ENCODE measurements at places on chromosomes 12 and 14.

DNA sequence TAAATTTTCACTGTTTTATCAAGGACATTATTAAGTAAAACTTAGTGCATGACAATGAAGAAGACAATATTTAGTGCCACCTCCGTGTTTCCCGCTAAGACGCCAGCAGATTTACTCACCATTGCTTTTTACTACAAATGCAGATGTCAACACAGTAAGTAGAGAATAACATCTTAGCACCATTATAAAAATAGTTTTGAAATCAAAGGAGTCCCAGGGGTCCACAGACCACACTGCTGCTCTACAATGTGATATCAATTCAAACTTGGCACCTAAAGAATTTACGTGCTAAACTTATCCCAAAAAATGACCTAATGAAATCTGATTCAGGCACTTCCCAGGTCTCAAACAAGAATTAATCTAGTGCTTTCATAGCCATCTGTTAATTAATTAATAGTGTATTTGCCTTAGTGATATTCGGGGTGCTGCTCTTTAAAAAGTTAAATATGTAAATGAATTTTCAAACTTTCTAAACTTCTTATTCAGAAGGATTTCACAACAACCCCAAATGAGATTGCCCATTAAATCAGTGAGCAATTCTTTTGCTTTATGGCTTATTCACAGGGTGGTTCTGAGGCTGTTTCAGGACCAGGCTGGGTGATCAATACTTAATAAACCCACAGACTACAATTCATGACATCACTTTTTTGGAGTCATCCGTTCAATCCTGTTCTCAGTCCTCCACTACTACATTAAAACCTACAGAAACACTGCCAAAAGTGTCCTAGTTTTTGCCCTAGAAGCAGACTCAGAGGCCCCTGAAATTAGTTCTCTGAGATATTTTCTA lies 161.3 kb upstream of the LMNTD1 start:
- no peak for DNase-seq

DNA sequence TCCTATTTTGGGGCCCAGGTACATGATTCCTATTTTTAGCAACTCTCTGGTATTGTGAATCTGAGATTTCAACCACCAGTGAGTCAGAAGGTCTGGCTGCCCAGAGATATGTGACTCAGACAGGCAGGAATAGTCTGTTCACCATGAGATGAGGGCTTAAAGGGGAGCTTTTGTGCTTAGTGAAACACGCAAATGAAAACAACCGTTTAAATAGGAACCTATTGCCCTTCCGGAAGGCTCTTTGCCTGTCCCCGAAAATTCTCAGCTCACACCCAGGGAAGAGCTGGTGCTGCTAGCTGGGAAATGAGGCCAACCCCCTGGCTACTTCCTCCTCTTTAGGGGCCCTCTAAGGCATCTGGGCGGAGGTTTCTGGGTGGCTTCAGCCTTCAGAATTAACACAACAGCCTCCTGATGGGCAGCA lies 283.6 kb downstream of the CACNA1C start:
- no peak for DNase-seq

- DNase-seq, result no peak
Observed at GRCh38 chr14:104676694-104677511, 12.5 kb upstream of the INF2 start.

DNA sequence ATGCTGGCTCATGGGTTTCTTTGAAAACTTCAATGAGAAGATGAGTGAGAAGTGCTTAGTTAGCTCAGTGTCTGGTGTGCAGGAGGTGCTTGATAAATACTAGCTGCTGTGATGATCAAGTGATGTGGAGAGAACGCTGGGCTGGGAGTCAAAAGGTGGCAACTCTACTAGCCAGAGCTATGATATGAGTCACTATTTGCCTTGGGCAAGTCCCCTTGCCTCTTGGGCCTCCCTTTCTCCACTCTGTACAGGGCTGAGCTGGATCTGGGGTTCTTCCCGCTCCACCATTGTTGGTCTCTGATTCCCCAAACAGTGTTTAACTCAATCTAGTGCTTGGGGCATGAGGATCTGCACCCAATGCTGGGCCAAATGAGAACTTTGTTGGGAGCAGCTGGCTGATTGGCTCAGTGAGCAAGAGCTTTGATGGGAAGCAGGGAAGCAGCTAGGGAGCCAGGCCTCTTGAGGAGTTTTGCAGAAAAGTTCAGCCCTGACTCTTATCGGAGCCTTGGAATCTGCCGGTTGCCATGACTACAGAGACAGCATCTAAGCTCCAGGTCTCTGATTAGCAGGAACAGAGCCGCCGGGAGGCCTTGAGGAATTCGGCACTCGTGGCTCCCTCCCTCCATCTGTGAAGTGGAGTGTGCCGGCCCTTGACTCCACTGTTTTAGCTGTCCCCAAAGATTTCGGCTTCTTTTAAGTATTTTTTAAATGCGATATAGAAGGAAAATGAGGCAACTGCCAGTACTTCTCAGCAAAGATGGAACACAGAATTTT lies 82.1 kb upstream of the HSPB8 start:
- DNase-seq, result no peak

- DNase-seq, result no peak
Observed at GRCh38 chr12:121518656-121519055, 62.2 kb downstream of the KDM2B start.

DNA sequence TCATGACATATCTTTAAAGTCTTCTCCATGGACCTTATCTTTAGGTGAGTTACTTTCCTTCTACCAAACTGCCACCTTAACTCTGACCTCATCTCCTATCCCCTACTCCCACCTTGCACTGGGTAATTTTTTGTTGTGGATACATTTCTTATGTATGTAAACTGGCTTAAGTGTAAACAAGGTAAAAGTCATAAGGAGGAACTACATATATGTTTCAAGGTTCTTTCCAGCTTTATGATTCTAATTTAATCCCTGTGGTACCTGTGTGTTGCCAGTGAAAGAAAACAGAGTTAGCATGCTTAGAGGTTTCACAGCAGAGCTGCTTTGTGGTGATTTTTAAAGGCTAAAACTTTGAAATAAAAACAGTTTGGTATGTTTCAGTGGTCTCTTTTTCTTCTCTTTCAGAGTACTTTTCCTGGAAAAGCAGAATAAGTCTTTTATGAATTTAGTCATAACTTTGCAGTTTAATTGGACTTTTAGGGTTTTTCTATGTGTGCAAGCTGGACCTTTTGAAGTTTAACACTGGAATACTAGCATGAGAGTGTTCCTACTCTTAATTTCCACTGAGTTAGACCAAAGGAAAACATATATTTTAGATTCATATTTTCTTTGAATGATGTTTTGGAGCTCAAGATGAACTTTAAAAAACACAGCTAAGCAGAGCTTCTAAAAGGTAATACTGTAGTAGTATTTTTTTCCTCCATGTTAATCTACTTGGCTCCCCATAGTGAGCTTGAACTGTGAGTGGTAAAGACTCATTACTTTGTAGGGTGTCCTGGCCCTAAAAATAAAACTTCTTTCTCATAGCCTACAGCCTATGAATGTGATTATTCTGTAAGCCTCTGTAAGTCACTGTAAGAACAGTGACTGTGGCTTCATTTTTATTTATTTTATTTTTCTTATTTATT lies 105.4 kb downstream of the FUT8 start:
- DNase-seq, result no peak

- DNase-seq, result no peak
Observed at GRCh38 chr14:26702721-26703230, 104.9 kb upstream of the NOVA1 start.

All from GM12892 (cell line).